ENCODE measurements at places on chromosomes 2 and 18.

GRCh38 chr2:218547511-218547910, 20.6 kb downstream of the USP37 start:
- DNase-seq, result no peak

DNA sequence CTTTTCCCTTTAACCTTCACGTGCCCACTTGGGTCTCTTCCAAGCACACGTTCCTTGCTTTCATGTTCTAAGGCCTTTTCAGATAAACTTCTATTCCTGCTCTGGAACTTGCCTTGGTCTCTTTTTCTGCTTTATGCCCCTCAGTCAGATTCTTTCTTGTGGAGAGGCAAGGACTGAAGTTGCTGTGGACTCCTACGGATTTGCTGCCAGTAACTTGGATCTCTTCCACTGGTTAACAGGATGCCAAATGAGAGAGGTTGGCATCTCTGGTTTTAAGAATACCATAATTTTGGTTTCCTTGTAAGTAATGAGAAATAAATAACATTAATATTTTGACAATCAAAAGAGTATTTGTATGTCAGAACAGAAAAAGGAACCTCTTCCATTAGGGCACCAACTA, 33.0 kb downstream of the COMMD1 start:
- no peak for DNase-seq

GRCh38 chr2:196592911-196593881, 46.3 kb upstream of the CCDC150 start:
- DNase-seq, result no peak

DNA sequence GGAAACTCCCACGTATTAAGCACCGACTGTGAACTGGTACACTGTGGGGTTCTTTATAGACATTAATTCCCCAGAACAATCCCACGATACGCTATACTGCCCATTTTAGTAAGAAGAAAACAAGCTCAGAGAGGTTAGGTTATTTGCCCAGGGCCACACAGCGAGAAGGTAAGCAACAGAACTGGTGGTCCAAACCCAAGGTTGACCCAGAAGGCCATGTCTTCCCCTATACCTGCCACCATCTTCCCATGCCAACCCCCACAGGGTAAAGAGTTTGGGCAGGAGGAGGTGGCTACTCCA, 69.9 kb downstream of the MARCO start:
- no peak for DNase-seq

- no peak for DNase-seq
These were observed 239.7 kb downstream of the GPD2 start for GRCh38 chr2:156675896-156676295.

DNA sequence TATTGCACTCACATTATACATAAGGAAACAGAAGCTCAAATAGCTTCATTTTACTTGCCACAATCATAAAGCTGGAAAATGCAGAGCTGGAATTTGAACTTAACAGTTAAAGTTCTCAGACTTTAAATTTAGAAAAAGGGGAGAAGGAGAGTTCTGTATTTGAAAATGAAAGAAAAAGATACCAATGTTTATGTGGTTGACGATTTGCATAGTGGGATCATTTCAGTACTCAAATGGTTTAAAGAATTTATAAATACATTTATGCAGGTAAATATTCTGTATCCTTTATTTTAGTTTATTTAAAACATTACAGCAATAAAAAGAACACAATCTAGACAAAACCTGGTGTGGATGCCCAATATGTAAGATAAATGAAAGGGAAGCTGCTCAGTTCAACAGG, 25.5 kb upstream of the STAT4 start:
- DNase-seq, result no peak

DNA sequence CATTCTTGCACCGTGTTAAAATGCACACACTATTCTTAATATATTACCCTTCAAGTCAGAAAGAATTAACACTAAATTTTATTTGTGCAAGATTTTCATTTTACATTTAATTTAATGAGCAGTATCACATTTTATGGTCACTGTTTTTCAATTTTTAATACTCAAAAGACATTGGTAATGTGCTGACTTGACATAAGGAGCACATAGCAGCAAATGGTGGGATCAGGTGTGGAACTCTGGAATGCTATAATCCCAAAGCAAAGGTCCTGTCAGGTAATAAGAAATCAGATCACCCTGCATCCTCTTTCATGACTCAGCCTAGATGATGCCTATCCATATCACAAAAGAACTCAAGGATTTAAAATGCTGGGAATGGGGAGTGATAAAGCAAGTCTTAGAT, 55.6 kb upstream of the SPAG16 start:
- no peak for DNase-seq

- peak; percentile 28 for DNase-seq
These were observed 72.8 kb upstream of the TAF1B start for GRCh38 chr2:9770308-9771100.

- DNase-seq, result peak; percentile 32
These were observed 66.2 kb downstream of the ACVR2A start for GRCh38 chr2:147910990-147911473.

DNA sequence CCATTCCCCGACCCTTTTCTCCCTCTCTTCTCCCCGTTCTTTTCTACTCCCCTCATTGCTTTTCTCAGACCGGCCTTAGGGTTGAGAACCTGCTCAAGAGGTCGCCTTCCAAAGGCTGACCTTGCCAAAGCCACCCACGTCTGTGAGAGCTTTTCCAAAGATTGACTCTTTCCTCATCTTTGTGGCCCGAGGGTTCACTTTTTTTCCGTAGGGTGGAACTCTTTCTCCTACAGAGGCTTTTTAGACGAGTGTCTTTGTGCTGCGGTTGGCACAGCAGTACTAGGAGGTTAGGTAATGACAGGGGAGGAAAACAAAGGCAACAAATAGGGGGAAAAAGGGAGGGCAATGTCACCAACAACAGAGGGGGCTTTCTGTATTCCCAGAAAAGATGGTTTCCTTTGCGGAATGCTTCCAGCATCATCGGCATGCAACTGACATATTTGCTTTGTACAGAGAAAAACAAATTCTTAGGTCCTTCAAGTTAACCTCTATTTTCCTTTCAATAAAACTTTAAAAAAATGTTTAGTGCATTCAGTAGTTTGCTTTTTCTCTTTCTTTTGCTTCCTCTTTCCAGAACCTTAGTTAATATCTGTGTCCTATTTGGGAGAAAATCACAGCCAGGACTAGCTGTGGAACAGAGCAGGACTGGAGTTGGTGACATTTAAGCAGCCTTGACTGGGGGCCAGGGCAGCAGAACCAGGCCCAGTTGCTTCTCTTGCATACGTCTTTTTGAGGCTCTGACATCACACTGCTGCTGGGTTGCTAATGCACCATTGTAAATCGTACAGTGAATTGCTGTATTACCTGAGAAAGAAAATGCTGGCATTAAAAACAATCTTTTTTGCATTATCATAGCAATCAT, 188.1 kb upstream of the FANCL start:
- DNase-seq, result no peak

GRCh38 chr2:219434718-219435525, at the start of gene SPEG:
SPEG (plus strand) TSS chr2:219434843; CDS start chr2:219434978, 135 bp downstream.
- DNase-seq, result no peak

DNA sequence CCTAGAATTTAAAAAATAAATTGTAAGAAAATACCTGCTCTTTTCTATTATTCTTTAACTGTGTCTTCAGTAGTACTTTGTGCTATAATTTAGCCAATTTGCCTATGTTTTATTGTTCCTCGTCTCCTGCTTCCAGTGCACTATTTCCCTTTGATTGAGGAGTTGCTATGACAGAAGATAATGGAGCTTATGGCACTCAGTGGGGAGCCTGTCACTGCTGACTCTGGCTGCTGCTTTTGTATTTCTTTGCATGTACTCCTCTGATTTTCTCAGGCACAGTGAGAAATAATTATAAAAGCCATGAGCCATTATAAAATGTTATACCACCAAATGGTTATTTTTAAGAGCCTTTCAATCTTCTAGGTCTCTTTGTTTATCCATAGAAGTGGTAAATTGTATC, 1310.8 kb upstream of the SLC39A10 start:
- no peak for DNase-seq

GRCh38 chr2:203992509-203992908, 55.9 kb downstream of the ICOS start:
- no peak for DNase-seq

GRCh38 chr2:64143169-64144056, 807 bp downstream of the PELI1 start:
- DNase-seq, result no peak

- no peak for DNase-seq
These were observed 293.8 kb downstream of the LRRTM4 start for GRCh38 chr2:77228391-77228790.

DNA sequence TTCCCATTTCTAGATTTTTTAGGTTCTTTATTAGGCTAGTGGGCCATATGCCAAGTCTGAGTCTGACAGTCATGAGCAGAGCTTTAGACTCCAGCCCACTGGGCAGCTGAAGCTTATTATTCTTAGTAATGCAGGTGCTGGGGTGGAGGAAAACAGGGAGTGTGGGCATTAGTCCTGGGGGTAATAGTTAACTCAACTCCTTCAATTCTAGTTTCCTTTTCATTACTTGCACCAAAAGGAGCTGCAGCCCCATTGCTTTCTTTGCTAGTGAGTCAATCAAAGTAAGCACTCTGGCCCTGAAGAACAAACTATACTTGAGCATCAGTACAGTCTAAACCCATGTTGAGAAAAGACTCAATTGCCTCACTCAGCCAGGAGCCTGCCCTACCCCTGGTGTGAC, 35.5 kb downstream of the ICOS start:
- DNase-seq, result no peak

DNA sequence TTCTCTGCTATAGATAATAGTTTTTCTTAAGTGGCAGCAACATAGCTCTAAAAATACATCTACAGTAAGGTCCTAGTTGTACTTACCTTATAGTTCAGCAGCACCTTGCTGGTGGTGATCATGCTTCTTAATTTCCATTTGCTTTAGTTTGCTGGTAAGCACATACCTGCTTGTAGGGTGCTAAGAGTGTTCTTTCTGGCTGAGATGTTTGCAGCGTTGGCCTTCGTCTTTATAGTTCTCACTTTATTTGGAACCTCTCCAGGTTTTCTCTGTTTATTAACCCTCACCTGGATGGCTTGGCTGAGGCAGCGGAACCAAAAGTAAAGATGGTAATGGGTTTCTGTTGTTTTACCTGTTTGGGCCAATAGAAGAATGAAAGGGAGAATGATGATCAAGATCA, 123.6 kb upstream of the EFEMP1 start:
- no peak for DNase-seq

GRCh38 chr18:57635003-57635822, 13.6 kb upstream of the NARS1 start:
- DNase-seq, result peak; percentile 17

- DNase-seq, result no peak
These were observed 54.7 kb downstream of the BIN1 start for GRCh38 chr2:127052057-127052770.

GRCh38 chr2:10524341-10524740, 76.2 kb upstream of the ODC1 start:
- no peak for DNase-seq

DNA sequence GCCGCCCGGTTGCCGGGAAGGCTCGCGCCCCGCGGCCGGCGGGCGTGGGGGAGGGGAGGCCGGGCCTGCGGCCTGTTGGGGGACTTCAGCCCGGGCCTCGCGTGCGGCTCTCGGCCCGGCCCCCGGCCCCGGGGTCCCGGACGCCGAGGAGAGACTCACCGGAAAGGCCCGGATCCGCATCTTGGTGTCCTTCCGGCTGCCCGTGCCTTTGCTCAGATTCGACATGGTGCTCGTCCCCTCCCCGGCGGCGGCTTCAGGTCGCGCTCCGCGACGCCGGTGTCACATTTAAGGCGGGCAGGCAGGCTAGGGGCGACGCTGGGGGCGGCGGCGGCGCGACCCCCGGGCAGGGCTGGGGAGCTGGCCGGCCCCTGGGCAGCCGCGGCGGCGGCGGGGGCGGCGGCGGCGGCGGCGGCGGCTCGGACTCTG, 365 bp downstream of the CUL3 start:
- DNase-seq, result no peak

- DNase-seq, result no peak
These were observed 5.9 kb upstream of the POMC start for GRCh38 chr2:25174192-25174861.
